ENCODE measurements at places on chromosomes 11 and 22. TPM values are rescaled to one million over a fixed set of nuclear protein-coding genes. Genes with fewer than 3 reads are reported as not detected.

The RTN4R gene
- total RNA-seq, result 12.4 TPM

The KRTAP5-9 gene
- total RNA-seq, result not detected

The ANO1 gene
- 2.7 TPM for total RNA-seq

The CDC42EP2 gene
- total RNA-seq, result 21.6 TPM

The C11orf42 gene
- not detected for total RNA-seq

The CCDC188 gene
- total RNA-seq, result not detected

The BTG4 gene
- not detected for total RNA-seq

The SLCO2B1 gene
- 4.5 TPM for total RNA-seq

All from A549 treated with GW870086 at 1 μM for 4 hours (cell line).